Uterine smooth muscle cell (primary cell): ENCODE measurements at places on chromosomes 6 and 20. TPM values are rescaled to one million over a fixed set of nuclear protein-coding genes. Genes with fewer than 3 reads are reported as not detected.

RIPOR3 gene
- 12.7 and 15.6 TPM in 2 replicates for total RNA-seq

ATP6V1G2 gene
- 2.0 and 3.0 TPM in 2 replicates for total RNA-seq

ROS1 gene
- total RNA-seq: 2.0 TPM in 2 replicates

TRIM31 gene
- total RNA-seq: not detected in 2 replicates

FITM2 gene
- 8.7 and 9.4 TPM in 2 replicates for total RNA-seq

PPIL6 gene
- total RNA-seq: 2.3 and 5.0 TPM in 2 replicates

IPCEF1 gene
- under 0.01 and 0.77 TPM in 2 replicates for total RNA-seq

SGK2 gene
- total RNA-seq: 0.44 and 1.1 TPM in 2 replicates

RAET1G gene
- 0.44 and 1.1 TPM in 2 replicates for total RNA-seq

MAN1A1 gene
- 90.0 and 131 TPM in 2 replicates for total RNA-seq

EFCAB8 gene
- total RNA-seq: under 0.01 TPM in 1 of 2 replicates, not detected in the other

KLC4 gene
- 11.8 and 19.5 TPM in 2 replicates for total RNA-seq

MBOAT1 gene
- 6.5 and 11.6 TPM in 2 replicates for total RNA-seq

TGM6 gene
- total RNA-seq: not detected in 2 replicates

ARFGEF3 gene
- total RNA-seq: 0.55 and 1.7 TPM in 2 replicates

EEF1A2 gene
- 0.33 and 1.9 TPM in 2 replicates for total RNA-seq

SRMS gene
- not detected in 2 replicates for total RNA-seq

LAMA5 gene
- 25.2 and 68.2 TPM in 2 replicates for total RNA-seq

TRIM38 gene
- 9.0 and 11.5 TPM in 2 replicates for total RNA-seq

HLA-DQB1 gene
- not detected in 2 replicates for total RNA-seq

ID4 gene
- 15.8 and 18.6 TPM in 2 replicates for total RNA-seq

DEFB129 gene
- not detected in 2 replicates for total RNA-seq

DPPA5 gene
- not detected in 2 replicates for total RNA-seq

ISM1 gene
- total RNA-seq: 0.25 and 0.33 TPM in 2 replicates

RHAG gene
- not detected in 2 replicates for total RNA-seq

CST2 gene
- total RNA-seq: not detected in 2 replicates

ZC3H12D gene
- total RNA-seq: 0.11 and 0.37 TPM in 2 replicates

LPA gene
- not detected in 2 replicates for total RNA-seq

SAYSD1 gene
- 14.1 and 17.0 TPM in 2 replicates for total RNA-seq

C6orf58 gene
- total RNA-seq: not detected in 2 replicates

PLA2G7 gene
- total RNA-seq: not detected in 2 replicates
